ENCODE measurements at places on chromosomes 3 and 15.

DNA sequence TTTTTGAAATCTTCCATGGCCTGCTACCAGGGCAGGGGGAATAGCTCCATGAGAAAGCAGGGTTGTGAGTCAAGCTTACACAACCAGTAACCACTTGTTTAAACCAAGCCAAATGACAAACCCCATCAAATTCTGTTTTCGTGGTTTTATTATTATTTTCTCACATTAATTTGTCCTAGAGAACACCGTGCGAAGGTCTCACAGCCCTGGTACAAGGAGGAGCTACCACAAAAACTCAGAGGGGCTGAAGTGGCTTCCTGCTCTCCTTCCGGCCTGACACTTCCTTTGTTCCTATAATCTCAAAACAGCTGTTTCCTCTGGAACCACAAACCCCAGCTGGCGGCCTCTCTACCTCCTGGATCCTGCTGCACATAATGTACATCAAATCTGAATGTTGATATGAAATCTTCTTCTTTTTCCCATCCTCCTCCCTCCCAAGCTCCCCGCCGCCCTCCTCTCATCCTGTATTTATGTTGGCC is 375.9 kb downstream of the MCTP2 start:
- DNase-seq = no peak

GRCh38 chr15:55532944-55533343 is 24.9 kb upstream of the DNAAF4 start:
- no peak for DNase-seq

DNA sequence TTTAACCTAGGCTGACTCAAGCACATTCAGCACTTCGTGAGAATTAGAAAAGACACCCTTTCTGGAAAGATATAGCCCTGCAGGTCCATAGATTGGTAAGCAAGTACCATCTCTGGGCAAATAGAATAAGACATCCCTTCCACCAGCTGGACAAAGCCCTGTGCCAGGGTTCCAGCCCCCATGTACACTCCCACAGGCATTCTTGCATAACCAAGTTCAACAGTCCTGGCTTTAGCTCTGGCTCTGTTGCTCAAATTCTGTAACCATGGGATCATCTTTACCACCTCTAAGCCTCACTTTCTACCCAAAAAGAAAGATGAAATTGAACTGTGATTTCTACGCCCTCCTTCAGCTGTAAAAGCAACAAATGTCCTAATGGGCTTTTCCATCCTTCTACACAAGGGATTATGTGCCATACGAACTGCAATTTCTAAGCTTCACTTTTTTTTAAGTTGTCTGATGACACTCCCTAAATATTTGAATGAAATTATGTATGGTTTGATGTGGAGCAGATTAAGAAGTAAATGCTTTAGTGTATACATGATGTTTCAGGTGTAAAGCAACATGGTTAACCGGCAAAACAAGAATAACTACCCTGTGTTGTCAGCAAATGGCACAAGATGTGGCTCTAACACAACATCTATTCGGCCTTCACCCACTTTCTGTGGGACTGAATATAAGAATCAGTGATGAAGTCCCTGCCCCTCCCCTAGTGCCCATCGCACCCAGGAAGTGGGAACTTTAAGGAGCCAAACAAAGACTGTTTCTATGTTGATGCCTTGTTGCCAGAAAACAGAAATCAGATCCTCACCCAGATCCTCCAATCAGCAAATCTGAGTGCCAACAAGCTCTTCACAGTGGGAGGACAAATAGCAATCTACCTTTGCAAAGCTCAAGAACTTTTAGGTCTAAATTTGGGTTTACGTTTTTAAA is 165.7 kb downstream of the P3H2 start:
- DNase-seq = no peak

- no peak for DNase-seq
Observed at GRCh38 chr15:51380999-51381806, 39.7 kb downstream of the GLDN start.

- DNase-seq = no peak
Observed at GRCh38 chr15:52163321-52164190, 27.6 kb downstream of the GNB5 start.

DNA sequence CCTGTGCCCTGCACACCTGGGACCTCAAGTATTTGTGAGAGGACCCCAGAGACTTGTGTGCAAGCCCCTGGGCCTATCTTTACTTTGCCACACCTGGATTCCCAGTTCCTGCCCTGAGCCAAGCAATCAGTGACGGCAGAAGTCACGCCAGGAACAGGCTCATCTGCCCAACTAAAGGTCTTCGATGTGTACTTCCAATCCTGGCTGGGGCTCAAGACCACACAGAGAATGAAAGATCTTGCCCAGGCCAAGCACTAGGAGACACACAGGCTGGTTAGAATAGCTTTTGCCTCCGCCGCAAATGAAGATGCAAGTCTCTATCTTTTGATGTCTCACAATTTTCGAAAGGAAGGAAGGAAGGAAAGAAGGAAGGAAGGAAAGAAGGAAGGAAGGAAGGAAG is 228.8 kb downstream of the OCA2 start:
- DNase-seq = no peak

- no peak for DNase-seq
Observed at GRCh38 chr3:52782412-52783210, 5.2 kb downstream of the ITIH1 start.

Measured in activated CD4-positive, alpha-beta T cell treated with anti-CD3 and anti-CD28 coated beads for 1 hour (primary cell).